Activated effector memory CD4-positive, alpha-beta T cell treated with anti-CD3 and anti-CD28 coated beads, Interleukin-2, amount 50 U/mL, for 16 hours (primary cell): ENCODE measurements at places on chromosomes 12 and 14.

GRCh38 chr12:51131745-51132521 is 41.0 kb downstream of the TFCP2 start:
- no peak for DNase-seq

GRCh38 chr14:54450535-54450934 is 9.4 kb upstream of the CNIH1 start:
- DNase-seq: no peak

- no peak for DNase-seq
These were observed 68.5 kb downstream of the RNF34 start for GRCh38 chr12:121468499-121468801.

GRCh38 chr12:117279606-117280005 is 81.8 kb downstream of the NOS1 start:
- peak; percentile 36 for DNase-seq

- DNase-seq: no peak
These were observed 122.5 kb downstream of the SLC15A5 start for GRCh38 chr12:16154990-16155389.

DNA sequence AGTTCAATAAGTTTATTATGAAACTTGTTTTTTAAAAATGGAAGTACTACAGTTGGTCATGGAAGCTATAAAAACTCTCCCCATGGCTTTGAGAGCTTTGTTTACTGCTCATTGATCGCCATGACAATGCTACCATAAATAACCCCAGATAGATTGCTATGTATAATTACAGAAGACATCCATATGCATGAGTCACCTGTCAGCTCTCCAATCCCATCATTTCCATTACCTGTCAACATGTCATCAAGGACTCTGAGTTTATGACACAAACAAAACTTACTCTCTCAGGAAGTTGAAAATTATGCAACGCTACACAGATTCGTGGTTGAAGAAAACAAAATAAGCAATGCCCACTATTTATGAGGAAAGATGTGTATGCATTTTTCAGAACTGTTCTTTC is 144.4 kb downstream of the SEC23A start:
- DNase-seq: no peak

DNA sequence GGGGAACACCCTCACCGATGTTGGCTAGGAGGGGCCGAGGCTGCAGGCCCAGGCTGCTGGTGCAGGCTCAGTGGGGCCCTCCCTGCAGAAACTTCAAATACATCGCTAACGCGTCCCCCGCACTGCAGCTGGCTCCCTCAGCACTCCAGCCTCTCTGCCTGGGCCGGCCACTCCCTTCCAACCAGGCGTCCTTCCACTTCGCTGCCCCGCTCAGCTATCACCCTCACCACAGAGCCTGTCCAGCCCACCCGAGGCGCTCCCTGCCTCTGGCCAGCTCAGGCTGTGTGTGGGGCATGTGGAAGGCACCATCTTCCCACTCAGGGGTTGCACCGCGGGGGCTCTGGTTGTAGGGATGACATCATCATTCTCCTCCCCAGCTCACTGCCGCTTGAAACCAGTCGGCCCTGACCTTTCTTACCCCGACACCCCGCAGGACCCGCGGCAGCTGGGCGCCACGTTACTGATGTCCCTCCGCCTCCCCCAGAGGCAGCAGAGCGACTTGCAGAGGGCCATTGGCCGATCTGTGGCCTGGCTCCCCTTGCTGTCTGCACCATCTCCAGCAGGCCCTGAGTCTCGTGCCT is 199.9 kb upstream of the RTL1 start:
- DNase-seq: peak; percentile 48

DNA sequence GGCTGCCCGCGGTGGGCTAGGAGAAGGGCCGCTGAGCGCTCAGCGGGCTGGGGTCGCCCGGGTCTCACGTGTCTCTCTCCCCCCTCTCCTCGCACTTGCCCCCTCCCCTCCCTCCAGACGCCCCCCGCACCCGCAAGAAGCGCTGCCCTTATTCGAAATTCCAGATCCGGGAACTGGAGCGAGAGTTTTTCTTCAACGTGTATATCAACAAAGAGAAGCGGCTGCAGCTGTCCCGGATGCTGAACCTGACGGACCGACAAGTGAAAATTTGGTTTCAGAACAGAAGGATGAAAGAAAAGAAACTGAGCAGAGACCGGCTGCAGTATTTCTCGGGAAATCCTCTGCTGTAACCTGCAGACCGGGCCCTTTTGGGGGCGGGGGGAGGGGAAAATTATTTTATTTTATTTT is 314 bp upstream of the HOTAIR start:
- DNase-seq: no peak

GRCh38 chr12:70354787-70355186 is 11.3 kb upstream of the KCNMB4 start:
- DNase-seq: no peak

DNA sequence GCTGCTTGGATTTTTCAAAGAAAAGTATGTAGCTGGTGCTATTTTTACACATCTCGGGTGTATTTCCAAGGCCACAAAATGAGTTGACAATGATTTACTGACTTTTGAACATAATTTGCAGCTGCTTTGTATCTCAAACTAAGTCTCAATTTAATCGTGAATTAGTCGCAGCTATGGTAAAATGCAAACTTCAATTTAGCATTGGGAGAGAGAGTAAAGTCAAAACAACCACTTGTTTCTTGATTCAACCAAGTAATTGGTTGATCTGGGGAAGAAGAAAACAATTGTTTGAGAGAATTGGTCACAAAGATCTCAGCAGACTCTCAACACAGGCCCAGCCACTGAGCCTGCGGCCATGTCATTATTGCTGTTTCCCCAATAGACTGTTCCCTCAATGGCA is 75.0 kb upstream of the DYRK2 start:
- DNase-seq: no peak

- no peak for DNase-seq
These were observed 152.7 kb downstream of the RGS6 start for GRCh38 chr14:72084935-72085334.

GRCh38 chr12:12301122-12301521 is 34.3 kb upstream of the LRP6 start:
- DNase-seq: no peak

- DNase-seq: no peak
These were observed 695.6 kb upstream of the LMO3 start for GRCh38 chr12:17301544-17301943.
